CD4-positive, alpha-beta T cell treated with Interleukin-2 at 100 ng/mL for 4 hours (primary cell): ENCODE measurements at places on chromosomes 1 and 21.

DNA sequence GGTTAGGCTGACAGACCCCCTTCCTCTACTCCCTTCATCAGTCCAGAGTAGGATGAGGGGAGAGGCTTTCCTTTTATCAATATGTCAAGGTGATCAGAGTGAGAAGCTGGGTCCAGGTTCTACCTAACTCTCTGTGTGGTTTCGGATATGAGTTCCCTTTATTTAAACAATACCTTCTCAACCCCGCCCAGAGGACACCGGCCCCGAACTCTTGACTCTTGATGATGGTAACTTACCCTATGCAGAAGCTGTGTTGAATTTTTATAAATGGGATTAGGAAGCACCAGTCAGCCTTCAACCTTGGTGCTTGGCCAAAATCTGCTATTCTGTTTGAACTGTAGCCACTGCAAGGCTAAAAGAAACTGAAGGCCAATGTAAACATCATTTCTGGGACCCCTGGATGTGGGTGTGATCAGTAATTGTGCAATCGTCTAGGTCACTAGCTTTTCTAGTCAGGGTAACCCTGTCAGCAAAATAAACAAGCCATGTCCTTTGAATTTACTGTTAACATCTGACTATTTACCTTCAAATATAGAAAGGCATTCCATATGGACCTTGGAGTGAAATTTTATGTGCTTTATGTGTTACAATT is 398.3 kb downstream of the SEC16B start:
- no peak for DNase-seq

DNA sequence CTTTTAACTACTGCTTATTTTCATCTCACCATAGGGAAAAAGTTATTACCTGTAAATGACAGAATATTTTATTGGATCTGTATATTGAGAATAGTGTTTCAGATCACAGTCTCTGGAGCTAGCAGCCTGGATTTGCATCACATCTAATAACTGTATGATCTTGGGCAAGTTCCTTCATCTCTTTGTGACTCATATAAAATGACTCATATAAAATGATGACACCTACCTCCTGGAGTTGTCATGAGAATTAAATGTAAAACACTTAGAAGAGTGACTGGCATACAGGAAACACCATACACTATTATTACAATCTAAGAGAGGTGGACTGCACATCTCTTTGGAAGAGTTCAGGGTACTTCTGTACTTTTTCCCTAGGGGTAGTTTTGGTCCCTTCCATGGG is 421.3 kb downstream of the NEGR1 start:
- DNase-seq = no peak

GRCh38 chr1:76186554-76187170 is 112.1 kb downstream of the ST6GALNAC3 start:
- no peak for DNase-seq

DNA sequence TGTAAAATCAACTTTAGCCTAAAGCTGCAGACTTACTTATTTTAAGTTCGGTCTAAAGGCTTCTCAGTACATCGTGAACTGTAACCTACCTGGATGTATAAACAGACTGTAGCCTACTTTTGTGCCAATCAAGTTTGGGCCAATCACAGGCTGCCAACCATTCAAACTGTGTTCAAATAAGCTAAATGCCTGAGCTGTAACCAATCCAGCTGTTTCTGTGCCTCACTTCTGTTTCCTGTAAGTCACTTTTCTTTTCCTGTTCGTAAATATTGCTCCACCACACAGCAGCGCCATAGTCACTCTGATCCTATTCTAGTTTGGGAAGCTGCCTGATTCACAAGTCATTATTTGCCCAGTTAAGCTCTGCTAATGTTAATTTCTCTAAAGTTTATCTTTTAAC is 37.5 kb upstream of the SLAMF9 start:
- DNase-seq = no peak

GRCh38 chr1:220879076-220879508 is at the start of gene HLX:
Gene HLX (plus strand): TSS chr1:220879443. CDS start chr1:220879858, 415 bp downstream.
- DNase-seq = no peak

DNA sequence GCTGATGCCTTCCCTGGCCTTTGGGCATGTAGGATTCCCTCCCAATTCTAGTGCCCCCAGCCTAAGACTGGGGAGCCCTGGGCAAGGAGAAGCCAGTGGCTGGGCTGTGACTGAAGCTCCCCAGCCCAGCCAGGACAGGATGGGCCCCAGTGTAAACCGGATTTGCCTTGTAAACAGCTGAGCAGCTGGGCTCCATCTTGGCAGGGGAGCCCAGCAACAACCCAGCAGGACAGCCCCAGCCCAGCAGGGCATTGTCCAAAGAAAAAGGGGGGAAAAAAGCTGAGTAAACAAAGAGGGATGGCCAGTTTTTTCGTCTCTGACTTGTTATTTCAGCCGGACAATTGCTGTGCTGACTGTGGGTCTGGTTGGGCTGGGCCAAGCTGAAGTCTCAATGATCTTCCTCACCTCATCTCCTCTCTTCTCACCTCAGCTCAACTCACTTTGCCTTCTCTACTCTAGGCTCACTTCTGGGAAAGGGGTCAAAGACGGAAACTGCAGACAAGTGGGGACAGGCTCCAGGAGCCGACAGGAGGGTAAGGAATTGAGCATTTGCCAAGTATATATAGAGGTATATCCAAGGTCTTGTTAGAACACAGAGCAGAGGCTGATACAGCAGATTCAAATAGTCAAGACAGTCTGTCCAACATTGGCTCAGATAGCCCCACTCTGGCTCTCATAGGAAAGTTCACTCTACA is 97.7 kb downstream of the TMEM53 start:
- DNase-seq = no peak
